Inflammatory macrophage treated with lipopolysaccharide for 1 hour (primary cell): ENCODE measurements at places on chromosomes 5 and 9.
A peak's percentile ranks its signal among the peaks of the same experiment; 100 is the strongest.

- DNase-seq: no peak
Measured at GRCh38 chr9:134833294-134833880, 47.2 kb upstream of the FCN2 start.

- DNase-seq: no peak
Measured at GRCh38 chr5:64074533-64074932, 91.1 kb upstream of the RNF180 start.

DNA sequence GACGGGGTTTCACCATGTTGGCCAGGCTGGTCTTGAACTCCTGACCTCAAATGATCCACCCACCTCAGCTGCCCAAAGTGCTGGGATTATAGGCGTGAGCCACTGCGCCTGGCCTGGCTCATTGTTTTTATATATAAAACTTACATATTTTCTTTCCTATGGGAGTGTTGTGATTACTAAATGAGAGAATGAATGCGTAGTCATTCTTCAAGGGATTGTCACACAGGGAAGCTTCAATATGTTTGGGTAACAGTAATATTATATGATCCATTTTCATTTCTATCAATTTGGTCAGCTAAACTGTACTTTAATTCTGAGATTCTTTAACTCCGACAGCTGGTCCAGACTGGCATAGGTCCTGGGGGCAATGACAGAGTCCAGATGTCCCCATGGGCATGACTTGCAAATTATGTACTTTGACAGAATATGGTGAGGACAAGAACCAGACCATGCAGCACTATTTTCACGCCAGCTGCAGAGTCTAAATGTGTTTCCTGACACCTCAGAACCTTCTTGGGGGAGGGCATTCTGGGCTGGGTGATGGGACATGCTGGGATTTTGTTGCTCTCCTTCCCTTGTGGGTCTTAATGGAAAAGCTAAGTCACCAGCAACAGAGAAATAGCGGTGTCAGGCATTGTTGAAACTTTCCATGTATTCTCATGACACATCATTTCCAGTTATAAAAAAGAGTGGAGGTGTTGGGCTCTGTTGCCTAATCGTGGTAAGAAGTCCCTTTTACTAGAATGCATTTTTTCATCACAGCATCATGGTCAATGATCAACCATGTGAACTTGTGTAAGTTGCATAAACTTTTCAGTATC is 40.9 kb upstream of the TNC start:
- DNase-seq: no peak

GRCh38 chr9:36218411-36218901 is 27.7 kb downstream of the CLTA start:
- no peak for DNase-seq

- peak; percentile 62 for DNase-seq
Measured at GRCh38 chr5:40495237-40495635, 184.5 kb upstream of the PTGER4 start.

- DNase-seq: no peak
Measured at GRCh38 chr9:29456940-29457339, 1883.7 kb upstream of the C9orf72 start.

DNA sequence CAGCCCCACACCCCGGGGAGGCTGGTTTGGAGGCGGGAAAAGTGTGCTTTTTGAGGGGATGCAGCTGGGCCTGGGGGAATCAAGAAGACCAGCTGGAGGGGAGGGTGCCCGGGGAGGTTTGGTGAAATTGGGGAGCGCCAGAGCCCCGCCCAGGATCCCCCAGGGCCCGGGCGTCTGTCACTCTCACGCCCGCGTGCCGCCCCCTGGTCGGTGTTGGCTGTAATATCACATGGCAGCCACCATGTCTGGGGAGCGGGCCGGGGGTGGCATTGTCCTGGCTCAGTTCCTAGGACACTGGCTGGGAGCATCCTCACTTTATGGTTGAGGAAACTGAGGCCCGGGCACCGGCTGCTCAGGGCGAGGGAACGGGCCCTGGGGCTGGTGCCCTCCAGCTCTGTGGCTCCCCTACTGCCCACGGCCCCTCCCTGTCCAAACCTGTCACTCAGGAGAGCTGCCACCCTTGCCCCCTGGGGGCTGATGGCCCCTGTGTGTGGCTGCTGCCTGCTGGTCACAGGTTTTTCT is 27.5 kb downstream of the ASS1 start:
- no peak for DNase-seq

GRCh38 chr9:92151691-92152393 is 36.6 kb upstream of the SPTLC1 start:
- no peak for DNase-seq

DNA sequence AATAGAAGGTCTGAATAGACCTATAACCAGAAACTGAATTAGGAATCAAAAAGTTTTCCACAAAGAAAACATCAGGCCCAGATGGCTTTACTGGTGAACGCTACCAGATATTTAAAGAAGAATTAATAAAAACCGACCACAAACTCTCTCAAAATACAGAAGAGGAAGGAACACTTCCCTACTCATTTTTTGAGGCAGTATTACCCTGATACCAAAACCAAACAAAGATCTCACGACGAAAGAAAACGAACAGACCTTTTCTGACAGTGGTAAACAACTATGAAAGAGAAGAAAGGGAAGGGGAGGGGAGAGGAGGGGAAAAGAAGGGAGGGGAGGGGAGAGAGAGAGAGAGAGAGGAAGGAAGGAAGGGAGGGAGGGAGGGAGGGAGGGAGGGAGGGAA is 13.5 kb downstream of the B4GALT1 start:
- DNase-seq: peak; percentile 47

GRCh38 chr5:142618130-142618523 is 67.8 kb downstream of the FGF1 start:
- DNase-seq: no peak

DNA sequence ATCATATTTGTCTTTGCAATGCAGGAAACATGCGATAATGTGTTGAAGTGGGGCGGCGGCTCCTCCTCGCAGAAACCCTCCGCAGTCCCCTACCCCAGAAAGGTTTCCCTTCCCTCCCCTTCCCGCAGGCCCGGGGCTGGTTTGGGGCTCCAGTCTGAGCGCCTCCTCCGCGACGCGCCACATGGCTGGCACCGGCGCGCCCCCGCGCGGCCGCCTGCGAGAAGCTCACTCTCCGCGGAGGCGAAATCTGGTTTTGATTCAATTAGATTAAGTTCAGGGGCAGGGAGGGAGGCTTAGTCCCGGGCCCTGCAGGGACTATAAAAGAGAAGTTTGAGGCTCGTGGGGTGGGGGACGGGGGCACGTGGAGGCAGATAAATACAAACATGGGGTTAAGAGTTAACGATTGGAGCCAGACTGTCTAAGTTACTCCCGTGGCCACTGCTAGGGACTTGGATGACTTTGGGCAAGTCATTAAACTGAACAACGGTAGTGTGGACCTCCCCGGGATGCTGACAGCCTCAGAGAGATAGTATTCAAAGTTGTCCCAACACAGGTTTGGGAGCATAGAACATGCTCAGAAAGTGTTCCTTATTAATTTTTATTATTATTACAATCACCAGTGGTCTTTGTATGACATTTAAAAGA is 69.4 kb downstream of the MSX2 start:
- DNase-seq: peak; percentile 64

DNA sequence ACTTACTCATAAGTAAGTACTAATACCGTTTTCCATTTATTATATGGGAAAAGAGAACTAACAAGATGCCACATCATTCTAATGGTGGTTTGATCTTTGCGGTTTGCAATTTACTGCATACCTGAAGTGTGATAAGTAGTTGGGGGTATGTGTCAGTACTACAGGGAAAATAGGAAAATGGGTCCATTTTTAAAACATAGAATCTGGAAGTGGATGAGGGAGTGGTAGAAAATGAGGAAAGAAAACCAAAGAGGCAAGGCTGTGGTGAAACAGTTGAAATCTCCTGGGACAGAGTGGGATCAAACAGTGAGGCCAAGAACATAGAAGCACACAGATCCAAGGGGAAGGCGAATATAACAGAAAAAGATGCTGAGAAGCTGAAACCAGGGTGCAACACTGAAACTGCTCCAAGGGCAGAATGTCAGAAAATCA is 6.7 kb downstream of the ADAMTSL1 start:
- no peak for DNase-seq
